WTC11 (cell line): ENCODE measurements at places on chromosomes 3 and 15. TPM values are rescaled to one million over a fixed set of nuclear protein-coding genes. Genes with fewer than 3 reads are reported as not detected.

DNA sequence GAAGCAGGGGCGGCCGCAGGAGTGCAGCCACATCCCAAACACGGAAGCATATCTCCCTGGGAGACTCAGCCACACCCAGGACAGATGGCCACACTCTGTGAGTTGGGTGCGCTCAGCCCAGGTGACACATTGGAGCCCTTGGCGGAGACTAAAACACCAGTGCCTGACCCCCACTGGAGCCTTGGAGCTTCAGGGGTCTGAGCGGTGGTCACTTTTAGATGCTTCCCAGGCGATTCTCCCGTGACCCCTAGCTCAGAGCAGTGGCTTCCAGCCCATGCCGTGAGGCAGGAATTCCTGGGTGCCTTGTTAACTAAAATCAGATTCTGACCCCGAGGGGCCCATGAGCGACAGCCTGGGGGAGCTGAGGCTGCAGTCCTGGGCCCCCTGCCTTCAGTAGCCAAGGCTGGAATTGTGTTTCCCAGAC is 54.5 kb downstream of the PLXNA1 start:
- H3K27me3 ChIP-seq: no peaks in the 10 kb centered on the region
- DNase-seq: no peak
- no peaks in the 10 kb centered on the region for H3K36me3 ChIP-seq
- H3K4me1 ChIP-seq: peaks cover 4% of the 10 kb centered on the region; the same call in 1 of the 2 replicates
- H3K4me3 ChIP-seq: no peak overlapping the region

Gene OR5K1
- total RNA-seq: not detected in 3 replicates

Gene GOLGA8Q
- total RNA-seq: 0.50 TPM in 1 of 3 replicates, not detected in the others

Gene NFKBIZ
- 15.1 to 17.9 TPM (median 16.9 TPM) in 3 replicates for total RNA-seq

DNA sequence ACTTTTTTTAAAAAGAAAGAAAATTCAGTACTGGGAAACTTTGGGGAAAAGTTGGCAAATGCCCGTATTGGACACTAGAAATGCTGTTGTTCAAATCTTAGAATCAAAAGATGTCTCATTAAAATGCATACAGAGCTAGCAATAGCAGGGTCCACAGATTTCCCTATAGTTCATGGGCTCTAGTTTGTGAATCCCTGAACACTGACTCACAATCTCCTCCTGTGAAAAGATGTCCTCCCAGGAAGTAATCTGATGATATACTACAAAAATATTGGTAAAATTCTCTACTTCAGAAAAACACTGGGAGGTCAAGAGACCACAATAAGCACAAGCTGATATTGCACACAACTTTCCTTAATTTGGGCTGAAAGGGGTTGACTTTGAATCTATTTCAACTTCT is 568.4 kb upstream of the ZNF385D start:
- peaks cover 15% of the 10 kb centered on the region for H3K4me1 ChIP-seq
- no peaks in the 10 kb centered on the region for H3K36me3 ChIP-seq
- H3K27me3 ChIP-seq: no peaks in the 10 kb centered on the region
- no peak overlapping the region for H3K4me3 ChIP-seq

GRCh38 chr3:64666171-64666588 is 21.6 kb downstream of the ADAMTS9 start:
- no peaks in the 10 kb centered on the region for H3K27me3 ChIP-seq
- no peak overlapping the region for H3K27ac ChIP-seq
- no peak for DNase-seq

GRCh38 chr3:8204853-8205650 is 296.6 kb upstream of the LMCD1 start:
- no peak overlapping the region for H3K4me3 ChIP-seq
- no peaks in the 10 kb centered on the region for H3K27me3 ChIP-seq
- DNase-seq: no peak
- peaks cover 16% of the 10 kb centered on the region for H3K4me1 ChIP-seq
- H3K36me3 ChIP-seq: no peaks in the 10 kb centered on the region

Gene CCDC54
- total RNA-seq: not detected in 3 replicates

- no peak overlapping the region for H3K4me3 ChIP-seq
- peaks cover 50% of the 10 kb centered on the region for H3K4me1 ChIP-seq
- H3K27me3 ChIP-seq: peaks cover 16% of the 10 kb centered on the region
- no peak for DNase-seq
Observed at GRCh38 chr15:66833371-66833770, 131.3 kb downstream of the SMAD6 start.

Gene TRPM1
- 0.32 to 1.2 TPM (median 0.77 TPM) in 3 replicates for total RNA-seq

DNA sequence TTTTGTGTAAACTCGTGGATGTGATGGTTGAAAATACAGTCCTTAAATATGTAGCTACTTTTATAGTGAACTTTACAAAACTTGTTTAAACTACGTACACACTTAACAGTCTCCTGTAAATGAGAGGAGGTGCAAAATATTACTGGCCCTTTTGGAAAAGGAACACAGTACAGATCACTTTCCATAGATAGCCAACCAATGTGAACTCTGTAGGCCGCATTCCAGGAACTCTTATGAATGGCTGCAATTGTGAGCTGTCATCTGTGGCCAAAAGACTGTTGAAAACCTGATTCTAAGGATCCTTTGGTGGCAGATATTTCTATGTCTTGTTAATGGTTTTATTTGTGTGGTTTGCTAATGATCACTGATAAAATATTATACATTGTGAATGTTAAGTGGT is 6.2 kb downstream of the TSC22D2 start:
- DNase-seq: no peak
- peaks cover 47% of the 10 kb centered on the region for H3K4me1 ChIP-seq
- no peak overlapping the region for H3K27ac ChIP-seq
- peak overlapping the region; percentile 73 for H3K4me3 ChIP-seq
- no peaks in the 10 kb centered on the region for H3K27me3 ChIP-seq

- no peaks in the 10 kb centered on the region for H3K36me3 ChIP-seq
- 0 out of 2 replicates have a peak, but pooled peaks cover under 1% of the 10 kb centered on the region for H3K4me1 ChIP-seq
- DNase-seq: no peak
- H3K27ac ChIP-seq: no peak overlapping the region
Observed at GRCh38 chr3:142270407-142270806, 45.0 kb upstream of the GK5 start.

GRCh38 chr15:55197362-55197705 is 593 bp upstream of the RSL24D1 start:
- DNase-seq: no peak
- no peak overlapping the region for H3K4me3 ChIP-seq
- H3K27me3 ChIP-seq: no peaks in the 10 kb centered on the region; the same call in none of the 2 replicates
- H3K4me1 ChIP-seq: peaks cover 2% of the 10 kb centered on the region; the same call in 1 of the 2 replicates
- H3K36me3 ChIP-seq: peaks cover 18% of the 10 kb centered on the region

Gene CDCP1
- total RNA-seq: 13.4 to 14.6 TPM (median 13.5 TPM) in 3 replicates

GRCh38 chr3:152964911-152965609 is 130.1 kb downstream of the P2RY1 start:
- H3K4me1 ChIP-seq: peaks cover 19% of the 10 kb centered on the region
- peaks cover 17% of the 10 kb centered on the region for H3K36me3 ChIP-seq
- DNase-seq: no peak
- no peak overlapping the region for H3K27ac ChIP-seq
- H3K27me3 ChIP-seq: no peaks in the 10 kb centered on the region

Gene GOLGA6L7
- not detected in 3 replicates for total RNA-seq

GRCh38 chr3:112101916-112102315 is 15.7 kb downstream of the C3orf52 start:
- H3K4me3 ChIP-seq: no peak overlapping the region
- peaks cover 15% of the 10 kb centered on the region for H3K36me3 ChIP-seq
- no peaks in the 10 kb centered on the region for H3K27me3 ChIP-seq
- no peak overlapping the region for H3K27ac ChIP-seq
- DNase-seq: no peak
- H3K4me1 ChIP-seq: peaks cover 5% of the 10 kb centered on the region; the same call in 1 of the 2 replicates

Gene GHSR
- not detected in 3 replicates for total RNA-seq

Gene SEMA6D
- 0.98 to 2.6 TPM (median 2.0 TPM) in 3 replicates for total RNA-seq

GRCh38 chr3:50600841-50601591 is 10.6 kb downstream of the CISH start:
- H3K27me3 ChIP-seq: peaks cover 3% of the 10 kb centered on the region
- DNase-seq: no peak

Gene PLCH1
- total RNA-seq: 8.4 to 8.9 TPM (median 8.8 TPM) in 3 replicates

Gene GMNC
- total RNA-seq: 0.07 to 0.39 TPM (median 0.25 TPM) in 3 replicates

- H3K27me3 ChIP-seq: no peaks in the 10 kb centered on the region; the same call in 1 of the 2 replicates
- H3K27ac ChIP-seq: no peak overlapping the region
- no peak overlapping the region for H3K4me3 ChIP-seq
- no peaks in the 10 kb centered on the region for H3K4me1 ChIP-seq
Observed at GRCh38 chr3:70813311-70813710, 500.9 kb upstream of the MDFIC2 start.

- H3K27me3 ChIP-seq: no peaks in the 10 kb centered on the region
- H3K4me3 ChIP-seq: no peak overlapping the region
- H3K36me3 ChIP-seq: no peaks in the 10 kb centered on the region
- H3K27ac ChIP-seq: no peak overlapping the region
- DNase-seq: no peak
Observed at GRCh38 chr15:99321468-99321867, 70.2 kb downstream of the LRRC28 start.

DNA sequence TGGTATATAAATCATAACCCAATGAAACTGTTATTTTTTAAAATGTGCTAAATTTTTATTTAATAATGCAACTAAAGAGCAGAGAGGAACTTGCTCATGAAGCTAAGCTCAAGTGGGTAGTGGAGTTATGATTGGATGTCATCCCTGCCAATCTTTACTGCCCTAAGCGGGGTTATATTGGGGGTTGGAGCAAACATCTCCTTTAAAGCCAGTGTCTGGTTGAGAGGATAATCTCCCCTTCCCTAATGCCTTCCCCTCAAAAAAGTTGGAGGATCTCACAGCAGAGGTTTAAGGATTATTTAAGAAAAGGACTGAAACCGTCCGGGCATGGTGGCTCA is 32.1 kb upstream of the CLASP2 start:
- 0 out of 2 replicates have a peak, but pooled peaks cover 2% of the 10 kb centered on the region for H3K27me3 ChIP-seq
- H3K4me3 ChIP-seq: no peak overlapping the region
- peaks cover 26% of the 10 kb centered on the region for H3K36me3 ChIP-seq
- DNase-seq: no peak
- H3K4me1 ChIP-seq: peaks cover 6% of the 10 kb centered on the region; the same call in 1 of the 2 replicates

Gene MYO9A
- 23.5 to 25.1 TPM (median 24.6 TPM) in 3 replicates for total RNA-seq

- H3K36me3 ChIP-seq: no peaks in the 10 kb centered on the region
- H3K27me3 ChIP-seq: no peaks in the 10 kb centered on the region
- H3K4me1 ChIP-seq: no peaks in the 10 kb centered on the region
Observed at GRCh38 chr3:113339616-113340244, 101.6 kb downstream of the CFAP44 start.

Gene WNT7A
- 0.04 to 0.07 TPM in 2 of 3 replicates, not detected in the other for total RNA-seq
